Activated CD4-positive, alpha-beta T cell treated with anti-CD3 and anti-CD28 coated beads, Interleukin-2, amount 50 U/mL, for 24 hours (primary cell): ENCODE measurements at places on chromosomes 11 and 22.

DNA sequence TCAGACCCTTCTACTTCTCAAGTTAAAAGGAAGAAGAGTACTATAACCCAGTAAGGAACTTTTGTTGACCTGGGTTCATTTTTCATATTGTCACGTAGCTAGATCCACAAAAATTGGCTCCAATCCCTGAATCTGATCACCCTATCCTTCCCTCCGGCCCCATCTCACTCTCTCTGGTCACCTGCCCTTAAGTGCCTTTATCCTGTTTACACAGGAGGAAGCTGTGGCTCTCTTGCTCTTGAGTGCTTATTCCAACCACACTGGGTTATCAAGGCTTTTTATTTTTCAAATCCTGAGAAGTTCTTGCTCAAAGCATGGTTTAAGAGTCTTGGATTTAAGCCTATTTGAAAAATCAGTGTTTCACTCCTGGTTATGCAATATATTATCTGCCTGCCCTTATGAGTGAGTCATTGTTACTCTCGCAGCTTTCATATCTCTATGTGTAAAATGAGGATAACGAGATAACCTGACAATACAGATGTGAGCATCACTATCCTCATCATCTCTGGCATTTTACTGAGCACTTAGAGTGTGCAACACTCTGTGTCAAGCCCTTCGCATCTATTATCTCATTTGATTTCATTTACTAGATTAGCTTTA is 293.9 kb downstream of the GUCY1A2 start:
- no peak for DNase-seq

GRCh38 chr22:48175721-48176120 is 1413.3 kb downstream of the TBC1D22A start:
- no peak for DNase-seq

DNA sequence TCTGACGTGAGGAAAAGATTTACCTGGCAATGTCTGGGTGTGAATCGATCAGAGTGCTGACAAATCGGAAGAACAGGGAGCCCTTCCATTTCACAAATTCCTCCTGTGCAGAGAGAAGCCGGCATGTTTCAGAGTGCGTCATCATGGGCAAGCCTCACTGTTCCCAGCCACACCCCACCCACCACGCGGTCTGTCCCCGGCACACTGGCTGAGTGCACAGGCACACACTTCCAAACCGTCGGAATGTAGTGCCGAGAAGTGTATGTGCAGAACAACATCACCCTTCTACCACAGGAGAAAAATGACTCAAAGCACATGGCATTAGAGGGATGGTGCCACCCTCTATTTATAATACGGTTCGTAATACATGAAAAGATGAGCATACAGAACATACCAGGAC is 47.5 kb downstream of the NCAPD3 start:
- DNase-seq, result no peak

- no peak for DNase-seq
Observed at GRCh38 chr11:119100246-119100970, 1.2 kb downstream of the DPAGT1 start.

DNA sequence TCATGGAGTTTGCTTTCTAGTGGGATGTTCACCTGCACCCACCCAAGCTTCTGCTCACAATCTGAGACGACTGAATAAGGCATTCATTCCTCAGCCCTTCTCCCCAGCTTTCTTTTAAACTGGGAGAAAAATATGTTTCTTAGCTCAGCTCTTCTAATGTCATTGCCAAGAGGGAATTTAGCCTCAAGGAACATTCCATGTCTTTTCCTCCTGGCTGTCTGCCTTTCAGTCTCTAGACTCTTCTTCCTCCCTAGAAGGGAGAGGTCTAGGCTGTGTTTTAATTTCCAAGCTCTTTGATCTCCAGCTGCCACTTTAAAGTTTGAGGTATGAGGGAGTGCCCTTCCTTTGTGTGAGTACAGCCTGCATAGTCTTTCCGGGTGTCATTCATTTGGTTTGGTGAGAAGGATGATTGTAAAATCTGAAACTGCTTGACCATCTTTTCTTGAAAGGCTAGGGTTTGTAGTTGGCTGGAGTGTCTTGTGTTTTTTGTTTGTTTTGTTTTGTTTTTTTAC is 11.7 kb upstream of the HTATIP2 start:
- no peak for DNase-seq

- no peak for DNase-seq
Observed at GRCh38 chr11:61292356-61292755, 2.8 kb downstream of the VWCE start.

- DNase-seq, result no peak
Observed at GRCh38 chr22:44419429-44419828, 78.6 kb downstream of the RTL6 start.

DNA sequence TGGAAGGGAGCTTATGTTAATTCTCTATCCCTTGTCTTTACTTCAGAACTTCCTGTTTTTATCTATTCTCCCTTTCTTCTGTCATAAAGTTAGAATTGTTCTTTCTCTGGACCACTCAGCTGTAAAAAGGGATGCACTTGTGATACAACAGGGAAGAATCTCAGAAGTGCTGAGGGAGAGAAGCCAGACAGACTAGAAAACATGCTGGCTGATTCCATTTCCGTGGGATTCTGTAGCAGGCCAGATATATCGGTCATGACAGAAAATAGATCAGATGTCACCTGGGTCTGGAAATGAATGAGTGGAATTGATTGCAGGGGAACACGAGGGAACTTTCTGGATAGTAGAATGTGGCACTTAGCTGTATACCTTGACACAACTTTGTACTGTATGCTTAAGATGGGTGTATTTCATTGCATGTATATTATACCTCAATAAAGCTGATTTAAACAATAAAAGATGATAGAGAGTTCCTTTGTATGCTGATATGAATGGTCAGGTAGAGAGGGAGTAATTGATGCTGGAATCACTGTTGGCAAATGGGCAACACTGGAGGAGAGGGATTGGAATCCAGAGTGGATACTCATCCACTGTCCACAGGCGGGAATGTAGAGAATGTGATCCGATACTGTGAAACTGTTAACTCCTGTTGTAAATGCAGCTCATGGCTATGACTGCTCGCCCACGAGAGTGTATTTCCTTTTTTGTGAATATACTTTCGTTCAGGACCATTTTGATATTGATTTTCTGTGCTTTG is 59.6 kb downstream of the ATXN10 start:
- no peak for DNase-seq

DNA sequence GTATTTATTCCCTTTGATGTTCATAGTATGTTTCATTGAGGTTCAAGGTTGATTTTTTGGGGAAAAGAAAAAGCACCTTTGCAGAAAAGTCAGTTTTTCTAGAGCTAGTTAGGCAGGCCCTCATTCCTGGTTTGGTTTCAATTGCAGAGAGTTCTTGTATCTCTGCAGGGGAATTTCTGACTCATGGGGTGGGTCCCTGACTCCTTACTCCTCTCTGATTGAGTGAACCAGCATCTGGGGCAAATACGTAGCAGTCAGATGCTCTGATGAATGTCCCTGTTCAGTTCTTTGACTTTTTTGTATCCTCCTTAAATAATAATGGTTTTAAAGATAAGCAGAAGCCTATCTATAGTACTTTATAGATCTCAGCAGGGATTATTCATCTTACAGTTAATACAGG is 7.7 kb upstream of the NCR3LG1 start:
- peak; percentile 39 for DNase-seq
